ENCODE measurements at places on chromosomes 5 and 9. TPM values are rescaled to one million over a fixed set of nuclear protein-coding genes. Genes with fewer than 3 reads are reported as not detected.

GRCh38 chr5:56311306-56311905, 78.3 kb upstream of the ANKRD55 start:
- no peak for DNase-seq

- no peak for DNase-seq
Measured at GRCh38 chr5:165375201-165375600, 1869.8 kb downstream of the MAT2B start.

GRCh38 chr5:107324071-107324470, 346.7 kb downstream of the EFNA5 start:
- DNase-seq = no peak

GRCh38 chr5:40385544-40385943, 294.2 kb upstream of the PTGER4 start:
- no peak for DNase-seq

The SLC23A1 gene
- total RNA-seq = not detected

- peak; percentile 38 for DNase-seq
Measured at GRCh38 chr5:123099514-123100151, 10.6 kb downstream of the PRDM6 start.

The SHISAL2B gene
- total RNA-seq = 0.55 TPM

- no peak for DNase-seq
Measured at GRCh38 chr9:134858051-134858841, 22.4 kb upstream of the FCN2 start.

DNA sequence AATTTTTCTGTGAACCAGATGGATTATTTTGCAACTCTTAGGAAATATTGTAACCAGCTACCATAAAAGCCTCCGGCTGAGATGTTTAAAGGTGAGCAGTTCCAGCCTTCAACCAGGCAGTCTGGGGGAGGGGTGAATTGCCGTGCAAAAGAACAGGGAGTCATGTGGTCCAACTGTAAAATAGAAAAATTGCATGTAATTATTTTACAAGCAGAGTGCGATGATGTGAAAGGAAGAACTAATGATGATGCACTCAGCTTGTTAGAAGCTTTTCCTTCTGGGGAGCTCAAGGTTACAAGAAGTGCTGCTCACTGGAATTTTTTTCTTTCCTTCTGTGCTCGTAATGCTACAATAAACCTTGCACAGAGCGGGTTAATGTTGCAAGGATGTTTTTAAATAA, 188.7 kb upstream of the ITGA1 start:
- DNase-seq = no peak

- DNase-seq = no peak
Measured at GRCh38 chr5:91024727-91025126, 358.4 kb downstream of the ARRDC3 start.

Measured in neural crest cell (in vitro differentiated cells).